Globus pallidus (tissue), 1 donor: ENCODE measurements at places on chromosomes 2 and 18.
A peak's percentile ranks its signal among the peaks of the same experiment; 100 is the strongest.

- DNase-seq: no peak
Observed at GRCh38 chr2:6148882-6149281, 456.7 kb downstream of the SOX11 start.

GRCh38 chr2:201707142-201707541 is 8.7 kb upstream of the MPP4 start:
- no peak for DNase-seq

- DNase-seq: no peak
Observed at GRCh38 chr18:58148954-58149471, 105.0 kb downstream of the NEDD4L start.

DNA sequence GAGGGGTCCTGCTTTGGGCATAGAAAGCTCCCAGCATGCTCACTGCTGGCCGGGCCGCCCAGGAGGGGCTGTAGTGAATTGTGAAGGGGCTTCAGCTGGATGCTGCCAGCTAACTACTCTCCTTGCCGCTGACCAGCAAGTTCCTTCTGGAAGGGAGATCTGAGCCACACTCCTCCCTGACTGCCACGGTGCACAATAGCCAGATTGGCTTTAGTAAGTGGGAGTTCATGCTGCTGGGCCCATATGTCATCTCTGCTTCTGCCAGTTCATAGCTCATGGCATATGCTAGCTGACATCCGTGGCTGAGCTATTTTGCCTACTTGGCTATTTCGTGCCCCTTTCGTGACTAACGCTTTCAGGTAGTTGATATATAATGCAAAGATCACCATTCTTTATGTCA is 51.6 kb upstream of the ROCK2 start:
- no peak for DNase-seq

- no peak for DNase-seq
Observed at GRCh38 chr2:108354136-108354535, 23.6 kb upstream of the SULT1C4 start.

DNA sequence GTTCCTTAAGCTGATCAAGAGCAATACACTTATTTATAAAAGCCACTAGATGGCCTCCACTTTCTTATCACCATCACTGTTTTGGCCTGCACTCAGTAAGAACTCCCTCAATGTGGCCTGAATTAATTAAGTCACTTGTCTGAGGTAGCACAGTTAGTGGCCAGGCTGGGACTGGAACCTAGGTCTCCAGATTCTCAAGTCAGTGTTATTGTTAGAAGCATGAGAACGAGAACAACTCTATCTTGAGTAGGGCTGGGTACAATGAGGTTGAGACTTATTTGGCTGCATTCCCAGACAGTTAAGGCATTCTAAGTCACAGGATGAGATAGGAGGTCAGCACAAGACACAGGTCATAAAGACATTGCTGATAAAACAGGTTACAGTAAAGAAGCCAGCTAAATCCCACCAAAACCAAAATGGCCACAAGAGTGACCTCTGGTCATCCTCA is 115.8 kb downstream of the SS18 start:
- no peak for DNase-seq

DNA sequence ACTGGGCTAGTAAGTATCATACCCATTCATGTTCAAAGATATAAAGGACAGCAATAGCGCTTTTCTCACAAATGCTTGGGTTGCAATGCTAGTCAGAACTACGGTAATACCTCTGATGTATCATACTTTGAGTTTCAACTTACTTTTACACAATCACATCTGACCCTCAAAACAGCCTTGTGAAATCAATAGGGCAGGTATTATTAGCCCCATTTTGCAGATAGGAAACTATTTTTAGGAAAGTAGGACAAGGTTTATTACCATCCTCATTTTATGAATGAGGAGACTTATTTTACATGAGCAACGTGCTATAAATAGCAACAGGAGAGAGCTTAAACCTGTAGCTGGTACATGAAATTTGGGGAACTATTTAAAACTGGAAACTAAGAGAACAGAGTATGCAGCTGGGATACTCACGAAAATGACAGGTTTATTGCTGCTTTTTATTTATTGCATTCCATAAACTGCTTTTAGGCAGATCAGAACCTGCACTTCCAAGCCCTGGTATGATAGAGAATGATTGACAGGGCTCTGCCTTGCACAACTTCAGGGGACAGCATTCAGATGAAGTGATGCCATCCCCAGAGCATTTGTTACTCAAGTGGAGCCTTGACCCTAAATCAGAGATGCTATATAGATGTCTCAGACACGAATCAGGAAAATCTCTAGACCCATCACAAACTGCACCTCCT is 42.4 kb upstream of the PPM1B start:
- no peak for DNase-seq

DNA sequence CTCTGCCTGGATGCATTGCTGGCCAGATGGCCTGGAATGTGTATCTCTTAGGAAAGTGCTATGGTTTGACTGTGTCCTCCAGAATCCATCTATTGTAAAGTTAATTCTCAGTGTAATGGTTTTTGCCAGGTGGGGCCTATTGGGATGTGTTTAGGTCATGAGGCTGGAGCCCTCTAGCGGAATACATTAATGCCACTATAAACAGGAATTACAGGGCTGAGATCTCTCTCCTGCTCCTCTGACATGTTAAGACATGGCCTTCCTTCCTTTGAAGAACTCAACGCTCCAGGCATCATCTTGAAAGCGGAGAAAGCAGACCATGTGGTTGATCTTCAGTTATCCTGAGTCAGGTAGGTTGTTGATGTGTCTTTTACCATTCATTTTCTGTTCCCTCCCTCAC is 276.4 kb downstream of the RPIA start:
- no peak for DNase-seq

- no peak for DNase-seq
Observed at GRCh38 chr2:56222481-56222880, 38.7 kb downstream of the CCDC85A start.

- DNase-seq: no peak
Observed at GRCh38 chr2:230905448-230906421, 19.3 kb downstream of the GPR55 start.

GRCh38 chr18:73660931-73661856 is 486.4 kb downstream of the FBXO15 start:
- no peak for DNase-seq

DNA sequence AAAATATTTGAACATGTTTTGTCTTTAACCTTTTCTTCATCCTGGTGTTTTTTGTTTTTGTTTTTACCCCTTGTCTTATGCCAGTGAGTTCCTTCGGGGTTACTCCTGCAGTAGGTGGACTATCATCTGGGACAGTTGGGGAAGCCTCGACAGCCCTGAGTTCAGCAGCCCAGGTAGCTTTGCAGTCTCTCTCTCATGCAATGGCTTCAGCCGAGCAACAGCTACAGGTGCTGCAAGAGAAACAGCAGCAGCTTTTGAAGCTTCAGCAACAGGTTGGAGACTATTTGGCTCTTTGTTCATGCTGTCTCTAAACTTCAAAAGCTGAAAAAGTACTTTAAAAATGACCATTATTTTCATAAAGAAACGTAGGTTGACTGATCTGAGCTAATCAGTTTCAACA is 106.3 kb downstream of the BIRC6 start:
- DNase-seq: no peak

DNA sequence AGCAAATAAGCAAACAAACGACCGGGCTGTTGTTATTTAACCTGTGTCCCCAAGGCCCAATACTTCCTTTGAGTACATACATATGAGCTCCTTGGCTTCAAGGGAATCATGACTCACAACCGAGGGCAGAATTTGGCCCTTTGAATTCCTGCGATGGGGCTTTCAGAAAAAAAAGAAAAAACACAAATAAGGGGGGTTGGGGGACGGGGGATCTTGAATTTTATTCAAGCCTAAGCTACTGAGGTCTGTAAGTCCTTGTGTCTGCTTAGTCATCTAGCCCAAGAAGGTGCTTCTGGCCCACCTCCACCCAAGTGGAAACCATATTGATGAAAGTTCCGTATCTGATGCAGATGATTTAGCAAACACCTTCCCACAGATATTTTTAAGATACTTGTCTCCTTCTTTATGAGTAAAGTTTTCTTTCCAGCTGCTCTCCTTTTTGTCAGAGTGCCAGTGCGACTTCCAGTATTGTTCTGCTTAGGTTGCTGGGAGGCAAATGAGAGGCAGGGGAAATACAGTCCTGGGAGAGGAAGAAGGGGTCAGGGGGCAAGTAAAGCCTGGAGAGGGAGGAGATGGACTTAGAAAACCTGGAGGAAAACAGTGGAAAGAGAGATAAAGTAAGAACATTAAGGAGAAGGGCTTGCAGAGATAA is 169.6 kb downstream of the ZEB2 start:
- DNase-seq: no peak

DNA sequence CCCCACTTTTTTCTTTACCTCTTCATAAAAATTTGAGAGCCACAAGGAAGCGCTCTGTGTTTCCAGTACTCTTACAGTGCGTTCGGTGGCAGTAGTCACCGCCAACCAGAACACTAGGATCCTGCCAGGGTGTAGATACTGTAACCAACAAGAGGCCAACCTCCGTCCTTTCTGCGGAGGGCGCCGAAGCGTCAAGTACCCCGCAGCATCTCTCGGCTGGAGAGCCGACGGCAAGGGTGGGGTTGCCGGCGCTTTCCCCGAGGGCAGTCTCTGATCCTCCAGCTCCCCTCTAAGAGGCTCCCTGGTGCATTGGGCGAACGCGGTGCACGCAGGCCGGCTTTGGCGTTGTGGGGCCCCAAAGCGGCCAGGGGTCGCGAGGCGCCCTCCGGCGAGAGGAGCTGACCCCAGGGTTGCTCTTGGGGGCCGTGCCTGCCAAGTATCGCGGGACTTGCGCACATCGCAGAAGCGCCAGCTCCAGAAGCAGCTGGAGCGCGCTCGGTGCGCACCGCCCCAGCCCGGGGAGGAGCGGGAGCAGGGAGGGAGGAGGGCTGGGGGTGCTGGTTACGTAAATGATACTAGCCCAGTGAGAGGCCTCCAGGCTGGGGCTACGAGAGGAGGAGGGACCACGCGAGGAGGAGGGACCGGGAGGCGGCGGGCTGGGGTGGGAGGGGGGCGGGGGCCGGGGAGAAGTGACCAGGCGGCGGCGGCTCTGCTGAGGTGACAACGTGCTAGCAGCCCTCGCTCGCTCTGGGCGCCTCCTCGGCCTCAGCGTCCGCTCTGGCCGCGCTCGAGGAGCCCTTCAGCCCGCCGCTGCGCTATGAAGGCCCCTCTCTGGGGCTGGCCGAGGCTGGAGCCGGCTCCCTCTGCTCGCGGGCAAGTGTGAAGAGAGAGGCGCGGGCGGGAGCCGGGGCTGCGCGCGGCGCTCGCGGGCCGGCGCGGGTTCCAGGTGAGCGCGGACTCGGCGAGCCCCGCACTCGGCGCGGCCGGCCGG is at the start of gene GALNT13:
GALNT13 (plus strand) TSS at position 692 of the 991 bp plus-strand sequence.
- DNase-seq: peak; percentile 96

DNA sequence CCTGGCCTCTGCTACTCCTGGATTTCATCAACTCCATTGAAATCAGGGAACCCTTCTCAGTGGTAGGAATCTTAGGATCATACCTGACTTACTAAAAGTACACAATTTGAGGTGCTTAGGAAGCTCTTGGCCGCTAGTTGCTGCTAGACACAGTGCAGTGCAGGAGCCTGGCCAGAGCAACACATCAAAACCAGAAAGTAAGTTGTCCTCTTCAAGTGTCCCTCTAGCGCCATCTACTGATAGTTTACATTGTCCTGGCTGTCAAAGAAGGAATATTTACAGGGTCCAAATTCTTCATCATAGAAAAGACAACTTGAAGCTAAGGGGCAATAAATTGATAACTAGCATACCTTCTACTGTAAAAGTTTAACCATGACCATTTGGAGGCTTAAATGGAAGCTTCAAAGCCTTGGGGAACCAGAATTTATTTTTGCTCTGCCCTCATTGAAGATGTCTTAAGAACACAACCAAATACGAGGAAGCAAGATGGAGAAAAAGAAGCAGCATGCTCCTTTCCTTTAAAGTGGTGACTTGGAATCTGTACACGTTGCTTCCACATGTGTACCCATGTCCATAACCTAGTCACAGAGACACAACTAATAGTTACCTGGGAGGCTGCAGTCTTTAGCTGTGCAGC is 889.1 kb upstream of the GCFC2 start:
- DNase-seq: peak; percentile 82

DNA sequence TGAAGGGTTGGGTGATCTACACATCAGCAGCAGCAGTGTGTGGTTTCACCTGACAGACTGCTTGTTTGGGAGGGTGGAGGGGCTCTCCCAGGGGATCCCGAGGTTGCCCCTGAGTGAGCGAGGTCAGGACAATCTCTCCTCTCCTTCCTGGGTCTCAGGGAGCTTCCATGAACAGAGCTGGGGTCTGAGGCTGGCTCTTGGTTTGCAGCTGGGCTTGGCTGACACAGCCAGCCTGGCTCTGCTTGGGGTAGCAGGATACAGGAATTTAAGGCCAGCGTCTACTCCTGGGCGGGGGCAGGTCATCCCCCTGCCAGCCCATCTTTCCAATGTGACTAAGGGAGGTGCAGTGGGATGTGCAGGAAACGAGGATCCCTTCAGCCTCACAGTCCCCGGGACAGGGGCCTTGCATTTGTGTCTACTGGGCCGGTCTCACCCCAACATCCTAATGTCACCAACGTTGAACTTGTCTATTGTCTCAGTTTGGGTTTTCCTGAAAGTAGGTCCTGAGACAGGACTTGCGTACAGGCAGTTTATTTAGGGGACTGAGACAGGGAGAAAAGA is 262.6 kb upstream of the HDAC4 start:
- no peak for DNase-seq

DNA sequence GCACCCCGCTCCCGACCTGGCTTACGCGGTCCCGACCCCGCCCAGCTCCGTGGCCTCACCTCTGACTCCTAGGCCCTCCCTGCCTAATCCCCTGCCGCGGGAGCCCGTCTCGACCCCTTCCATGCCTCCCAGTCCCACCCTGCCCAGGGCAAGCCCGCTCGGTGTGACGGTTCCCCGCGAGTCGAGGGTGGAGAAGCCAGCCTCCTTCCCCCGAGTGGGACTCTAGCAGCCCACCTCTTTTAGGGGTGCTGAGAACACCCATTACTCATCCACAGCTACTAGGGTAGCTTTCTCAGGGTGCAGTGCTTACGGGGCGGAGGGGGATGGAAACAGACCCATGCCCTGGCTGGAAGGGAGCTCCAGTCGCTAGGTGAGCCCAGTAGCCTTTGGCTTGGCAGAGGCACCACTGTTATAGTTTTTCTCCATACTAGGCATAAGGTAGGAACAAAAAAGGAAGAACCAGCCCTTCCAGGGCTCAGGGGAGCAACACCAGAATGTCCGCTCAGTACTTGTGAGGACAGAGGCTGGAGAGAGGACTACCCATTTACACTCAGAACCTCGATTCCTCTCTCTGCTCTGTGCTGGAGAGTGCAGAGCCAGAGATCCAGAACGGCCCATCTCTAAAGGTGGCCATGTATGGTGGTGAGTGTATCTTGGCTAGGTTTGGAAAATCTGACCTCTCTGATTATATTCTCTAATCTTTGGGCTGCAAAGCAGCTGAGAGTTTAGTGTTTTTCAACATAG is 606 bp downstream of the AGBL5 start:
- DNase-seq: no peak

GRCh38 chr2:62071760-62072680 is 123.9 kb upstream of the B3GNT2 start:
- DNase-seq: no peak
